Ureter (tissue), 1 donor: ENCODE measurements at places on chromosomes 16 and 17. TPM values are rescaled to one million over a fixed set of nuclear protein-coding genes. Genes with fewer than 3 reads are reported as not detected.

Gene SLC39A11
- 60.3 TPM for total RNA-seq

Gene KRT25
- total RNA-seq = not detected

Gene TLCD3B
- not detected for total RNA-seq

Gene MT1H
- not detected for total RNA-seq

Gene MARVELD3
- total RNA-seq = 12.5 TPM

Gene CES2
- 56.3 TPM for total RNA-seq

Gene CRYBA1
- total RNA-seq = not detected

Gene AATK
- 3.4 TPM for total RNA-seq

Gene TBC1D3H
- not detected for total RNA-seq

Gene SLC9A5
- total RNA-seq = 0.86 TPM

Gene HS3ST3A1
- not detected for total RNA-seq

Gene CHST4
- total RNA-seq = 0.16 TPM

Gene RTN4RL1
- 6.7 TPM for total RNA-seq

Gene NOS2
- 0.23 TPM for total RNA-seq

DNA sequence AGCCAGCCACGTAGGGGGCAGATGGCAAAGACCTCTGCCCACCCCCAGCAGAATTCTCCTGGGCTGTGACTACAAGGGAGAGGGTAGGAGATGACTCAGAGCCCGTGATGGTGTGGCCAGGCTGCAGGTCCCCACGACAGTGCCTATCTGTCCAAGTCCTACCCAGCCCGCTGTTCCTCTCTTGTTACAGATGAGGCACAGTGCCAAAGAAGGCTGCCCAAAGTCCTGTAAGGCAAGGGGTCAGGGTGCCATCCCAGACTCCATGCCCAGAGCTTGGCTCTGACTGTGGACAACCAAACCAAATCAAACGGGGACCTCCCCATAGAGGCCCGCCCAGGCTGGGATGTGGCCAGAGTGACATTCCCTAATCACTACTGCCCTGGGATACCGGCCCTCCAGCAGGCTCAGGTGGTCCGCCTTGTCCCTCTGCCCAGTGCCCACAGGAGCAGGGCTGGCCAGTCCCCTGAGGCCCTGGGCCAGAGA, 12.6 kb upstream of the BCAR1 start:
- no peak for DNase-seq

GRCh38 chr16:3583303-3584038, 6.3 kb upstream of the NLRC3 start:
- DNase-seq = no peak

DNA sequence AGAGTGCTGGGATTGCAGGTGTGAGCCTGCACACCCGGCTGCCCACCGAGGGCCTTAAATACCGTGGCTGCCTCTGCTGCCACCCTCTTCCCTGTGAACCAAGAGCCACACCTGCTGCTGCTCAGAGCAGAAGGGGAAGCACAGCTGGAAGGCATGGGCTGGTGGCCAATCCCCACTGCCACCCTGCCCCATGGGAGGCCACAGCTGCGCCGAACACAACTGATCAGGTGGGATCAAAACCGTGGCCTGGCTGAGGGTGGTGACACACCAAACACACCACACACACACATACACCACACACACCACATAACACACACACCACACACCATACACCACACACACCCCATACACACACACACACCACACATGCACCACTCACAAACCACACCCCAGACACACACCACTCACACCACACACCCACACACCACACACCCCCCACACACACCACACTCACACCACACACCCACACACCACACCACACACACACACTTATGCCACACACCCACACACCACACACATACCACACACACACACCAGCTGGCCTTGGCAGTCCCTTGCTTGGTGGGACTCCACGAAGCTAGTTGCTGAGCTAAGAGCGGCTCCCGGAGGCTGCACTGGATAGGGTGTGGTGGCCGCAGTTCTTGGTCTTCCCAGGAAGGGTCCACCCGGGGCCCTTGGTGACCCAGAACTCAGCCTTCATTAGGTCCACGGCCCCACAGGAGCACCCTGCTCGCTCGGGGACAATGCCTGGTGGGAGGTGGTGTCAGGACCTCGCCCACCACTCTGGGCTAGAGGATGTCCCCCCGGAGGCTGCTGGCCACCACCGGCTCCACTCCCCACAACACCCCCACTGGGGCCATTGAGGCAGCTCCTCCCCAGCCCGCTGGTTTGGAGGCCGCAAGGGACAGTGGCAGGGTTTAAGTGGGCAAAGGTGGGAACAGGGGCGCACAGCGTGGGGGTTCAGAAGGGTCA, 14.9 kb downstream of the CEP131 start:
- no peak for DNase-seq

DNA sequence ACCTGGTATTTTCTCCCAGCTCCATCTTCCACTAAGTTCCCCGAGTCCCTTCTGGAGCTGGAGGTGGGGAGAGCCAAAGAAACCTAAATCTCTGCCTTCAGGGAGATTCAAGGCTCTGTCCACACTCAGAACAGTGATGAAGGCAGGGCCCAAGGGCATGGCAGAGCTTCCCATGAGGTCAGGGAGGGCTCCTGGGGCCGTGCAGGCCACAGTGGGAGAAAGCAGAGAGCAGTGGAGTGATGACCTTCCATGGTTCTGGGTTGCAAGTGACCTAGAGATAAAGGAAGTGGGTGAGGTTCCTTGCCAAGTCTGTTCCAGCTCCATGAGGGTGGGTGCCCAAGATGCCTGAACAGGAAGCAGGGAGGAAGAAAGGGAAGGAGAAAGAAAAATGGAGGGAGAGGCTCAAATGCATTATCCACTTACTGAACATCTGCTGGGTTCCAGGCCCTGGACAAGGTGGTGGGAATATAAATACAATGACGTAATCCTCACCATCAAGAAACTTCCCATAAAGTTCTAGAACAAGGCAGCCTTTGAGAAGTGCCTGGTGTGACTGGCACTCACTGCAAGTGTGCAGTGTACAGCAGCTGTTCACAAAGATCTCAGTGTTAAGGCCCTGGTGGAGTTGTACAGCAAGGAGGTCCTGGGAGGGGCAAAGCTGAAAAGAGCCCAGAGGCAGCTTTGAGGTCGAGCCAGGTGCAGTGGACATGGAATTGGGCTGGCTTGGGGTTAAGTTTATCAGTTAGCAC, 13.3 kb downstream of the TBKBP1 start:
- no peak for DNase-seq

- DNase-seq = no peak
Measured at GRCh38 chr16:12584488-12585233, 219.0 kb downstream of the CPPED1 start.

GRCh38 chr16:2208308-2208707, 2.4 kb downstream of the BRICD5 start:
- DNase-seq = no peak

DNA sequence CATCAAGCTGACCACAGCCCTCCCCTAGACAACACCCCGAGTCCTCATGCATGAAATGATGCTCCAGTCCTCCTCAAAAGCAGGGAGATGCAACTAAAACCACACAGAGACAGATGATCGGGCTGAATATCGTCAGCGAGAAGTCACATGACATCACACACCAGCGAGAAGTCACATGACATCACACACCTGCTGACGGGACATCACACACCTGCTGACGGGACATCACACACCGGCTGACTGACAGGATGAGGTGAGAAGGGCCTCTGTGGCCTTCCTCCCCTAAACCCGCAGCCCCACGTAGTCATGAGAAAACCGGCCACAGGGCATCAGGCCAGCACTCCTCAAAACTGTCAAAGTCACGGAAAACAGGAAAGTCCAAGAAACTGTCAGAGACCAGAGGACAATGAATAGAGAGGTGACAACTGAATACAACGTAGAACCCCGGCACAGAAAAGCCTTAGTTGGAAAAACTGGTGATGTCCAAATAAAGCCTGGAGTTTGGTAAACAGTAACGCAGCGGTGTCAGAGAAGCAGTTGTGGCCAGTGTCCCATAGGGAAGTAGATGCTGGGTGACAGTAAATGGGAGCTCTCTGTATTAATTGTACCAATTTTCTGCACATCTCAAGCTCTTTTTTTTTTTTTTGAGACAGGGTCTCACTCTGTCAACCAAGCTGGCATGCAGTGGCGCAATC, 14.3 kb downstream of the LITAF start:
- DNase-seq = no peak

- no peak for DNase-seq
Measured at GRCh38 chr16:19436540-19436939, 18.9 kb downstream of the TMC5 start.

GRCh38 chr16:3908951-3909437, 28.5 kb upstream of the CREBBP start:
- DNase-seq = no peak

GRCh38 chr16:66245072-66245471, 121.4 kb upstream of the CDH5 start:
- DNase-seq = no peak

GRCh38 chr16:88691924-88692560, 5.7 kb upstream of the SNAI3 start:
- DNase-seq = peak; percentile 67

DNA sequence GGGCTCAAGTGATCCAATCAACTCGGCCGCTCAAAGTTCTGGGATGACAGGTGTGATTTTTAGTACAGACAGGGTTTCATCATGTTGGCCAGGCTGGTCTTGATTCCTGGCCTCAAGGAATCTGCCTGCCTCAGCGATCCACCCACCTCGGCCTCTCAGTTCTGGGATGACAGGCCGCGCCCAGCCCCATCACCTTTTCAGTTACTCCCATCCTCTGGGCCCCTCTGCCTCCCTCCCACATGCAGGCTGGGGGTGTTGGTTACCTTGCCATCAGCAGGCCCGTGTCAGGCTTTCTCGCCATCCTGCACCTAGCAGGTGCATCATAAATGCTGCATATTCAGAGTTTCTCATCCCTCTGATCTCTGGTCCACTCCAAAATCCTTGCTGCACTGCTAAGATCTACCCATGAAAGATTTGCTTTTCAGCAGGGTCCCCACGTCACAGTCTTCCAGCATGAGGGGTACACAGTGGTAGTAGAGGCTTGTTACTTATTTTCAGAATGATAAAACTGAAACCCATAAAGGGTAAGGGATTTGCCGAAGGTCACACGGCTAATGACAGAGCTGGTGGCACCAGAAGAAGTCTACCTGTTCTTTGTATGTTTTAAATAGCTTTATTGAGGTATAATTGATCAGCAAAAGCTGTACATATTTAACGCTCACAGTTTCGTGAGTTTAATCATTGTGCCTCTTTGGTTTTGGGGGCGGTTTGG, 16.6 kb downstream of the PMM2 start:
- no peak for DNase-seq

DNA sequence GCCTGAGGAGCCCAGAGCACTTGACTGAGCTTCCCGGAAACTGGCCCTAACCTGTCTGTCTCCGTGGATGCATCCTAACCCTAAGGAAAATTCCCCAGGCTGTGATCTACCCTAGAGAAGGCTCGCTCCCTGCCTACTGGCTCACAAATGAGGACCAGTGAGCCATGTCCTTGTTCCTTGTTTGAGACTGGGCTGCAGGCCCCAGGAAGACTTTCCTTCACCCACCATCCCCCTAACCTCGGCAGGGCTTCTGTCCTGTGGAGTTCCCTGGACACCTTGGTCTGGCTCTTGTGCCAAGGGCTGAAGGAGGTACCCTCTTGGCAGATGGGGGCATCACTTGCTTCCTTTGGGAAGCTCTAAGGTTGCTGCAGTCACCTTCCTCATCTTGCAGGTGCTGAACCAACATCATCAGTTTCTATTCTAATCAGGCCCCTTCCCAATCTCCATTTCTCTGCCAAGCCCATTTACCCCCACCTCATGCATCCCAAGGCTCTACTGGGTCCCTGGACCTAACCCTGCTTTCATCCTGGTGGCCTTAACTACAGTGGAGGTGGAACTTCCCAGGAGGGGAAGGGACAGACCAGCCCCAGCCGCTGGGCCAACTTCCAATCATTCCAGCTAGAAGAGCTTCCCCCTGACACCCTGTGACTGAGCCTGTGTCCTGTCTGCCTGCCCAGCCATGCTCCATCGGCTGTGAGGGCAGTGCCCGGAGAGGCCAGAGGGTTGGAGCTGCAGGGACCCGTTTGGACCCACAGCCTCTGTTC, 12.4 kb downstream of the RNF40 start:
- no peak for DNase-seq

- DNase-seq = peak; percentile 74
Measured at GRCh38 chr17:81967533-81968395, 6.8 kb upstream of the NOTUM start.

GRCh38 chr17:28097901-28098300, 55.4 kb downstream of the NLK start:
- no peak for DNase-seq

DNA sequence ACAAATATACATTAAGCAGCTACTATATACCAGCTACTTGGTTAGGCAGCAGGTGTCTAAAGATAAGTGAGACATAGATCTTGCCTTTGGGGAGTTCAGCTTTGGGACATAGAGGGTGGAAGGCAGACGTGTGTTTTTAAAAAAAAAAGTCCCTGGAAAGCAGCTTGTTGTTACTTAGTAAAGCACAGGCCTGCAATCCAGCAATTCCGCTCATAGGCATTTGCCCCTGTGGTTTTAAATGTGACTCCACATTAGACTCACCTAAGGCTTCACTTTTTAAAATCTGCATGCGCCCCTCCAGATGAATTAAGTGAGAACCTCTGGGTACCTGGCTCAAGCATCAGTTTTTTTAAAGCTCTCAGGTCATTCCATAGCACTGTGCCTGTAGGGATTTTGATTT, 7.2 kb upstream of the MLYCD start:
- no peak for DNase-seq

DNA sequence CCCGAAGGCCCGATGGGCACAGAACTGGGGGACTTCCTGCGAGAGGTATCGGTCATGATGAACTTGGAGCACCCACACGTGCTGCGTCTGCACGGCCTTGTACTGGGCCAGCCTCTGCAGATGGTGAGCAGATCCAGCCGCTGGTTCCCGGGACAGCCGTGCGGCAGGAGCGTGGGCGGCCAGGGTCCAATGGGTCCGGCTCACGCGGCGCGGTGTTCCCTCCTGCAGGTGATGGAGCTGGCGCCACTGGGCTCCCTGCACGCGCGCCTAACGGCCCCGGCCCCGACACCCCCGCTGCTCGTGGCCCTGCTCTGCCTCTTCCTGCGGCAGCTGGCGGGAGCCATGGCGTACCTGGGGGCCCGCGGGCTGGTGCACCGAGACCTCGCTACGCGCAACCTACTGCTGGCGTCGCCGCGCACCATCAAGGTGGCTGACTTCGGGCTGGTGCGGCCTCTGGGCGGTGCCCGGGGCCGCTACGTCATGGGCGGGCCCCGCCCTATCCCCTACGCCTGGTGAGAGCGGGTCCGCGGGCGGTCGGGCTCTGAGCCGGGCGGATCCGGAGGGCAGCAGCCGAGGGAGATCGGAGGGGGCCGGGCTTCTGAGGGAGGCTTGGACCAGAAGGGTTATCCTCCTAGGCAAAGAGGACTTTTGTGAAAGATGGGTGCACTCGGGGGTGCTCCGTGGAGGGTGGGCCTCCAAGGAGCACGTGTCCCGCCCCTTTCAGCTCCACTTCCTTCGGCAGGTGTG, 3.0 kb downstream of the TNK1 start:
- no peak for DNase-seq

GRCh38 chr16:74448990-74449389, 27.7 kb upstream of the CLEC18B start:
- DNase-seq = peak; percentile 66

- no peak for DNase-seq
Measured at GRCh38 chr17:16301963-16302855, 51.1 kb downstream of the CENPV start.
